Psoas muscle (tissue), 8 donors: ENCODE measurements at places on chromosomes 6 and 20. TPM values are rescaled to one million over a fixed set of nuclear protein-coding genes. Genes with fewer than 3 reads are reported as not detected.

- H3K27me3 ChIP-seq = no peaks in the 10 kb centered on the region
- no peak overlapping the region for H3K27ac ChIP-seq
- H3K36me3 ChIP-seq = no peaks in the 10 kb centered on the region
- H3K4me3 ChIP-seq = no peak overlapping the region
- no peak for DNase-seq
Measured at GRCh38 chr6:112187736-112188135, 66.6 kb downstream of the LAMA4 start.

GRCh38 chr20:34431168-34431567 is 68.1 kb downstream of the ITCH start:
- H3K27ac ChIP-seq = no peak overlapping the region
- H3K4me3 ChIP-seq = no peak overlapping the region
- H3K27me3 ChIP-seq = no peaks in the 10 kb centered on the region
- DNase-seq = no peak
- H3K36me3 ChIP-seq = peaks cover 33% of the 10 kb centered on the region

GRCh38 chr20:40922865-40923264 is 105.8 kb upstream of the TOP1 start:
- no peak for DNase-seq

GRCh38 chr6:8172530-8172929 is 70.2 kb upstream of the EEF1E1 start:
- H3K4me1 ChIP-seq = no peaks in the 10 kb centered on the region
- H3K36me3 ChIP-seq = no peaks in the 10 kb centered on the region
- H3K27me3 ChIP-seq = peaks cover 1% of the 10 kb centered on the region
- H3K27ac ChIP-seq = no peak overlapping the region

- H3K4me3 ChIP-seq = no peak overlapping the region
- DNase-seq = no peak
- peaks cover 5% of the 10 kb centered on the region for H3K27me3 ChIP-seq
- no peak overlapping the region for H3K27ac ChIP-seq
- no peaks in the 10 kb centered on the region for H3K36me3 ChIP-seq
- no peaks in the 10 kb centered on the region for H3K4me1 ChIP-seq
Measured at GRCh38 chr20:38680500-38681306, 43.6 kb upstream of the SLC32A1 start.

- no peak overlapping the region for H3K27ac ChIP-seq
- H3K36me3 ChIP-seq = no peaks in the 10 kb centered on the region
- no peaks in the 10 kb centered on the region for H3K4me1 ChIP-seq
- no peak overlapping the region for H3K4me3 ChIP-seq
Measured at GRCh38 chr20:61569825-61570224, 317.8 kb downstream of the CDH4 start.

Gene SSTR4
- total RNA-seq = not detected

- DNase-seq = no peak
- no peaks in the 10 kb centered on the region for H3K27me3 ChIP-seq
- H3K27ac ChIP-seq = no peak overlapping the region
- no peak overlapping the region for H3K4me3 ChIP-seq
- H3K4me1 ChIP-seq = peaks cover 10% of the 10 kb centered on the region
Measured at GRCh38 chr6:26426691-26427450, 13.4 kb upstream of the BTN3A3 start.

DNA sequence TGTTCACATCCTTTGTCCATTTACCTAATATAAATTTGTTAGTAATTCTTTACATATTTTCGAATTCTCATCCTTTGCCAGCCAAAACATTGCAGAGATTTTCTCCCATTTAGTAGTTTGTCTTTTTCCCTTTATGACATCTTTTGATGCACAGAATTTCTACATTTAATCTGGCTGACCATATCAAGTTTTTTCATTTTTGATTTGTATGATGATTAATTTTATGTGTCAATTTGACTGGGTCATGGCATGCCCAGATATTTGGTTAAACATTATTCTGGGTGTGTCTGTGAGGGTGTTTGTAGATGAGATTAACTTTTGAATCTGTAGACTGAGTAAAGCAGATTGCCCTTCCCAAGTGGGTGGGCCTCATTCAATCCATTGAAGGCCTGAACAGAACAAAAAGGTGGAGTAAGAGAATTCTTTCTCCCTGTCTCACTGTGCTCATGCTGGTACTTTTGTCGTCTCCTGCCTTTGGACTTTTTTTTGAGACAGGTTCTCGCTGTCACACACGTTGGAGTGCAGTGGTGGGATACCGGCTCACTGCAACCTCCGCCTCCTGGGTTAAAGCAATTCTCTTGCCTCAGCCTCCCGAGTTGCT is 72.1 kb upstream of the EPB41L1 start:
- no peak for DNase-seq
- H3K4me1 ChIP-seq = no peaks in the 10 kb centered on the region
- no peaks in the 10 kb centered on the region for H3K27me3 ChIP-seq
- no peak overlapping the region for H3K27ac ChIP-seq
- no peak overlapping the region for H3K4me3 ChIP-seq
- no peaks in the 10 kb centered on the region for H3K36me3 ChIP-seq

Gene HRH3
- not detected for total RNA-seq

DNA sequence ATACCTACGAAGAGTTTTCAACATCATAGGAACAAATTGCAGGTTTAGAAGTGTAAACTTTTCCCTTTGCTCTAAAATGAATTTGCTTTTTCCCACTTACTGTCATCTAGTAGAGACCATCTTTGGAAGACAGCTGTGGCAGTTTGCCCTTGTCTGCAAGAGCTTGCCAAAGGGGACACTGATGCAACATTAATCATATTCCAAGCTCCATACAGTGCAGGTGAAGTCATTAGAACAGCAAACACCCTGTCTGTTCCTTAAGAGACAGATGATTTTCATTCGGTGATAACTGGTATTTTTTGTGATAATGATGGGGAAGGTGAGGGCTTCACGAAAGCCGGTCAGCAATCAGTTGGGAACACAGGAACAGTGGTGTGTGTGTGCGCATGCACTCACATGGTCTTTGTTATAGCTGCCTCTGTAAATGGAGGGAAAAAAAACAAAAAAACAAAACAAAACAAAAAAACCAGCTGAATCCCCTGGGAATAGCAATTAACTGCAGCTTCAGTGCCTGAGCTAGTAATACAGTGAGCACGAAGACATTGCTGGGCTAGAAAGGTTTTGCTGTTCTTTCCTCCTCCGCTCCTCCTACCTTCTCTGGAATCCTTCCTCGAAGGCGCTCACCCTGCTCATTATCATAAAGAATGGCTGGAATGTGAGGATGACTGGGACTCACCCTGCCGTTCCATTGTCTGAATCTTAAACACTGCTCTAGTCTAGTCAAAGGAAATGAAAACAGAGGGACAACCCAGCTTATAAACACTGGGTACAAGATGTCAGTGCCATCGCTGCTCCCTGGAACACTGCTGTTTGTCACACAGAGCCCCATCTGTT is 35.2 kb upstream of the KIF13A start:
- no peaks in the 10 kb centered on the region for H3K27me3 ChIP-seq
- H3K4me1 ChIP-seq = no peaks in the 10 kb centered on the region

Gene MAS1
- not detected for total RNA-seq

- no peak for DNase-seq
- peak overlapping the region; percentile 90 for H3K27ac ChIP-seq
- H3K4me1 ChIP-seq = peaks cover 28% of the 10 kb centered on the region
- H3K27me3 ChIP-seq = no peaks in the 10 kb centered on the region
Measured at GRCh38 chr6:31829633-31830283, 2.2 kb downstream of the HSPA1B start.

Gene DEFB132
- not detected for total RNA-seq

Gene MAP3K7
- 20.1 TPM for total RNA-seq

- no peaks in the 10 kb centered on the region for H3K27me3 ChIP-seq
- no peaks in the 10 kb centered on the region for H3K36me3 ChIP-seq
- H3K4me3 ChIP-seq = no peak overlapping the region
- no peak overlapping the region for H3K27ac ChIP-seq
- H3K4me1 ChIP-seq = peaks cover 9% of the 10 kb centered on the region
Measured at GRCh38 chr20:51494241-51495110, 48.0 kb downstream of the NFATC2 start.

DNA sequence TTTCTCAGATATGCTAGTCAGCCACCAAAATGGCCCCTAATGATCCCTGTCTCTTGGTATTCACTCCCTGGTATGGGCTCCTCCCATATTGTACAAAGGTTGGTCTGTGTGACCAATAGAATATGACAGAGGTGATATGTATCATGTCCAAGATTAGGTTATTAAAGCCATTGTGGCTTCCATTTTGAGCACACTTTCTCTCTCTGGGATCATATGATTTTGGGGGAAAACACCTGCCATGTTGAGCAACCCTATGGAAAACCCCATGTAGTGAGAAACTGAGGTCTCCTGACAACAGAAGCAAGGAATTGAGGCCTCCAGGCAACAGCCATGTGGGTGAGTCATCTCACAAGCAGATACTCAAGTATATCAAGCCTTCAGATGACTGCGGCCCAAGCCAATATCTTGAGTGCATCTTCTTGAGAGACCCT is 7.1 kb upstream of the ZNF318 start:
- no peak overlapping the region for H3K27ac ChIP-seq
- no peak for DNase-seq
- H3K36me3 ChIP-seq = no peaks in the 10 kb centered on the region
- H3K4me3 ChIP-seq = no peak overlapping the region
- H3K4me1 ChIP-seq = no peaks in the 10 kb centered on the region
